ENCODE measurements at places on chromosomes 6 and 20.

DNA sequence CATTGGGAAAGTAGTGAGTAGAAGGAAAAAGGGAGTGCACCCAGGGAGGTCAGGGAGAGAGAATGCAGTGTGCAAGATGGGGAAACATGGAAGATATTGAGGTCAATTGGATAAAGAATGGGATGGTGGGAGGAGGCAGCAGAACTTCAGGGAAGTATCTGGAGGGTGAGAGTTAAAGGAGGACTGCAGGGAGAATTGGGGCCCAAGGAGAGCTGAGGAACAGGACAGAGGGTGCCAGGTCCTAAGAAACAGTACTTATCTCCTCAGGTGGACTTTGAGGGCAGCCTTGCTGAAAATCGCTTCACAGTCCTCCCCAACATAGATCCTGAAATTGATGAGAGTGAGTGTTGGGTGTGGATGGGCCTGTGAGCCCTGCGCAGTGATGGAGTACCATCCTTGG lies 4.2 kb upstream of the SAPCD1 start:
- DNase-seq = no peak

GRCh38 chr20:56433880-56434255 lies 21.8 kb downstream of the CASS4 start:
- DNase-seq = no peak

DNA sequence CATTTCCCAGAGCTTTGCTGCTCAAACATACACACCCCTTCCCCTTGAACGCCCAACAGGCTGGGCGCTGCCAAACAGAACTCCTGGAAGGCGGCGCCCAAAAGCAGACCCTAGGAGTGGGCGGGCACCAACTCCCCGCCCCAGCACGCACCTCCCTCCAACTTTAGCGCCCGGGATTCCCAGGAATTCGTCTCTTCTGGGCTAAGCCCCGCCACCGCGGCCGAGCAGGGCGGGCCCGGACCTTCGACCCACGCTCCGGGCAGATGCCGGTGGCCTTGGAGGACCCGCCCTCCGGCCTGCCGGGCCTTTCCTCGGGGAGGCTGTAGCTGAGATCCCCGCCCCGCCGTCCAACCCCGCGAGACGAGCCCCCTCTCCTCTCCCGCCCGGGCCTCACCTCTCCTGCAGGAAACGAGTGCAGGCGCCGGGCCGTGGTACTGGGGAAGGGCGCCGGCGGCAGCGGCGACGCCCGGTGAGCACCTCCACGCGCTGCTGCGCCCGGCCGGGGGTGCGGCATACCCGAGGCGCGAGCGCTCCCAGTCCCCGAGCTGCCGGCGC lies 659 bp downstream of the MCUR1 start:
- DNase-seq = no peak

DNA sequence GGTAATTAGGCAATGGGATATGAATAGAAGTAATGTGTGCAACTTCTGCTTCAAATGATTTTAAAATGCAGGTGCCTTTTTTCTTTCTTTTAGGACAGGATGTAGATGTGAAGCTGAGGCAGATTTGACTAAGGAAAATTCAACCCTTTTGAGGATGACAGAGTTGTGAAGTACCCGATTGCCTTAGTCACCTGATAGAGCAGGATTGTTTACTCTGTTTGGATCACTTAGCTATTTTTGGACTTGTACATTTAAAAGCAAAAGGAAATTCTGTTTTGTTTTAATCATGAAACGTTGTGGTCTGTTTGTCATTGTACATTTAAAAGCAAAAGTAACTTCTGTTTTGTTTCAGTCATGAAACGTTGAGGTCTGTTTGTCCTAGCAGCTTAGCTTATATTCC lies 143.4 kb downstream of the FAM83B start:
- no peak for DNase-seq

GRCh38 chr6:101454106-101454676 lies 60.7 kb downstream of the GRIK2 start:
- DNase-seq = no peak

GRCh38 chr6:4105980-4106536 lies 27.1 kb upstream of the FAM217A start:
- DNase-seq = no peak

- DNase-seq = no peak
Observed at GRCh38 chr6:41935193-41935574, 6.4 kb downstream of the CCND3 start.

DNA sequence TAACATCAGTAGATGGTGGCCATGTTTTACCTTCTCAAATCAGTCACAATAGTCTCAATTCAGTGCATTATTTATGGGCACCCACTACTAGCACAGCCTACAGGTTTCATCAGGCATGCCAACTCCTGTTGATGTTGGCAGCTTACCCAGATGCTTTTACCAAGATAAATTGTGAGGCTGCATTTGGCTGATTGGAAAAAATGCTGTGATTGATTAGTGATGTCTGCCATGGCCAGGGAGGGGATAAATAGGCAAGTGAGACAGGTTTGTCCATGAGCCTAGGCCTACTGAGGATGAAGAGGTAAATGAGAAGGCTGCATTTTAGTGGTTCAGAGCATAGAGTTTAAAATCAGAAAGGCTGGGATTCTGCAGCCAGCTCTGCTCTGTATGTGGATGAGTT lies 227.1 kb downstream of the NFATC2 start:
- no peak for DNase-seq

GRCh38 chr6:26613689-26614683 lies 17.2 kb downstream of the ABT1 start:
- no peak for DNase-seq

DNA sequence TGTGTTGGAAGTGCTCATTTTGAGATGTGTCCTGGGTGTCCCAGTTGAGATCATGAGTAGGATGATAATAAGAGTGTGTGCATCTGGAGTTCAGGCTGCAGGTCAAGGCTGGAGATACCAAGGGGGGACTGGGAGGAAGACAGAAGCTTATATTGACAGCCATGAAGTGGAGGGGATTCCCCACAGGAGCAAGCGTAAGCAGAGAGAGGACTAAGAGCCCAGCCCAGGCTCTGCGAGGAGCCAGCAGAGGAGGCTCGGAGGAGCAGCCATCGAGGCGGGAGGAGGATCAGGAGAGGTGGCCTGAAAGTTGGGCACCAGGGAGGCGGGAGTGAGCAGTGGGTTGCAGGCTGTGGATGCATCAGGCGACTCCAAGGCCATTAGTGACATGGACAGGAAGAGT lies 116.2 kb downstream of the SLC24A3 start:
- no peak for DNase-seq

- no peak for DNase-seq
Observed at GRCh38 chr6:38404355-38404754, 235.4 kb downstream of the BTBD9 start.

- peak; percentile 45 for DNase-seq
Observed at GRCh38 chr6:148146717-148147462, 195.7 kb upstream of the SASH1 start.

DNA sequence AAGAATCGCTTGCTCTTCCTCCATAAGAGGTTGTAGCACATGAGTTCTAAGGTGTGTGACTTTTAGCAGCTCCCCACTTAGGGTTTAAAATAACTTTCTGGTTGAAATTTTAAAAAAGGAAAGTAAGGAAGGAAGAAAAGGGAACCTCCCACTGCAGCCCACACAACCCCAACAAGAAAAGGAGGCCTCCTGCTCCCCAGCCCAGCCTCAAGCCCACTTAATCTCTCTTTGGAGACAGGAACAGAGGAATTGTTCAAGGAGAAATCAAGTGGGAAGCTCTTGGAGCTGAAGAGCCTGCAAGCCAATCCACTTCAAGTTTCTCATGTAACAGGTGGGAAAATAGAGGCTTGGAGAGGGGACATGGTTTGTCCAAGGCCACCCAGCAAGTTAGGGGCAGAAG lies 39.1 kb upstream of the PREX1 start:
- DNase-seq = no peak

DNA sequence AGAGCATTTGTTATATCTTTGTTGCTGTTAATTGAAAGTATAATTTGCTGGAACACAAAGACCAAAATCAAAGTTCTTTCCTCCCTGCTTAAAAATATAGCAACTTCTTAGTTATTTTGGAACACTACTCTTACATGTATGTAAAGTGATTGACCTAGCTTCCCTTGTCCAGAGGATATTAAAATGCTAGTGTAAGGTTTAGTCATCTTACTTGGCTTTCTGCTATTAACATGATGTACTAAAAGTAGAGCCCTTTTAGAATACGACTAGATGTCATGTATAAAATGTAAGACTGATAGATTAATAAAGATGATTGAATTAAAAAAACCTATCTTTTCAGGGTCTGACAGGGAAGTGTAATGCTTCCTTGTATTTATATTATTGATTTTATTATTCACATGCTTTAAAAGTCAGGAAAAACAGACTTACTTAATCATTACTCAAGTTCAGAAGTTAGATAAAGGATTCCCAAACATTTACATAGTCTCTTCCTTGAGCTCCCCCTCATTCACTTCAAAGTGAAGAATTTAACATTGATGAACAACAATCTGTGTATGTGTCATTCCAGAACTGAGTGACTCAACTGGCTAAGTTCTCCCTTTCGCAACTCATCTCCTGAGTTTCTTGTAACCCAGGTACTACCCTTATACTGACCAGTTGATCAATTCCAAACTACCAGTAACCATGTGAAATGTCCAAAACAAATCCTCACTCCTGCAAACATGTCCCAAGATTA lies 50.9 kb downstream of the BTBD9 start:
- no peak for DNase-seq

DNA sequence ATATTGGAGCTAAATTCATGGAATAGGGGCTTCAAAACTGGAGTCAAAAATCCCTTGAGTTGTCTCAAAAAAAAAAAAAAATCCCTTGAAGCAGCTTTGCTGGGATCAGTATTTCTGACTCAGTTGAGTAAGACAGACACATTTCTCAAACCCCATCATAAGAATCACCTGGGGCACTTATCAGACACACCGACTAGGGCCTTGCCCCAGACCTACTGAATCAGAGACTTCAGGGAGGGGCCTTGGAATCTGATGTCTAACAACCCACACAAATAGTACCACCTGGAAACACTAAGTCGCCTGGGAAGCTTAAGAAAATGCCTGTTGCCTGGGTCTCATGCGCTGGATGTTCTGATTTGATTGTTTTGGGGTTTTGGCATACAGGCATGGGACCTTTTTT lies 44.9 kb upstream of the RNF144B start:
- no peak for DNase-seq

DNA sequence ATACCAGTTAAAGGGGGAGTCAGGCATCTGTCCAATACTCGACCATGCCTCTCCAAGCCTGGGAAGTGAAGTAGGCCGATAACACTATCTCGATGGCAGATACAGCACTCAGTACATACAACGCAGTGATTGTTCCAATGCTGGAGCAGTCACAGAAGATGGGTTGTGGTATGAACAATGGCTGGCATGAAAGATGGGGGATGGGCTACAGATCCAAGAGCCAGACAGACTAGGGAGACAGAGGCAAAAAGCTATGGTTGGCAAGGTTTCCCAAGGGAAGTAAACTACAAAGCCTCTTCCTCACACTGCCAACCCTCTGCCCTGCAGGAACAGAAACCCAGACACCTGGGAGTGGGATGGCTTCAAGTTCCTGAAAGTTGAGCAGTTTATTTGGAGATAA lies 19.2 kb downstream of the FKBP1A start:
- no peak for DNase-seq

- no peak for DNase-seq
Observed at GRCh38 chr6:34834789-34835518, 43.1 kb downstream of the BLTP3A start.

DNA sequence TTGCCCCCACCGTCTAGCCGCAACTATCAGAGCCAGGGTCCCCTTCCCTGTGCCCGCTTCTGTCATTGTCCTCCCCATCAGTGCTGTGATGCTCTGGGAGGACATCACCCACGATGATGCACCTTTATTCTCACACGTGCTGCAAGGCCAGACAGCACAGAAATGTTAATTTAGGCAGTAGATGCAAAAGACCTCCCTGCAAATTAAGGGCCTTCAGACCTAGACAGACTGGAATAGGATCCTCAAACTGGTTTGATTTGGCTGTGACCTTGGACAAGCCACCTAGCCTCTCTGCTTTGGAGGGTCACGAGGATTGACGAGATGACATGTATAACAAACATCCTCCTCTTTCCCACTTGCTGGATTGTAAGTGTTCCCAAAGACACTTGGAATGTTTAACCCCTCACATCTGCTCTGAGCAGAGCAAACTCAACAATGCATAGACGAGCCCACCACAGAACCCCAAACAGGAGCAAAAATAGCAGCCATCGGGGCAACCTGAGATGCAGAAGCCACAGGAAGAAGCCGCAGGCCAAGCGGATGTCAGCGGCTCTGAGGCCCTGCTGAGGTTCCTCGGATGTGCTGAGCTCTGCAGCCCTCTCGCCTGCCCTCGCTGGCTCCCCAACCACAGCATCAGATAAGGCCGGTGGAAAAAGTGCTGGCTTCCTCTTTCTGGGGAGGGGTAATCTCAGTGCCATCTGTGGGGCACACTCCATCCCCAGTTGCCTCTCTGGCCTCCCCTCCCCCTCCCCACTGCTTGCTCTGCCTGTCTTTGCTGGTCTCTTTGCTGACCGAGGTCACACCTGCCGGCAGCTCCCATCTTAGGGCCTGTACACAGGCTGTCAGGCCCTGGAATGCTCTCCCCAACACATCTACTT lies 35.3 kb downstream of the TOX2 start:
- DNase-seq = peak; percentile 57

DNA sequence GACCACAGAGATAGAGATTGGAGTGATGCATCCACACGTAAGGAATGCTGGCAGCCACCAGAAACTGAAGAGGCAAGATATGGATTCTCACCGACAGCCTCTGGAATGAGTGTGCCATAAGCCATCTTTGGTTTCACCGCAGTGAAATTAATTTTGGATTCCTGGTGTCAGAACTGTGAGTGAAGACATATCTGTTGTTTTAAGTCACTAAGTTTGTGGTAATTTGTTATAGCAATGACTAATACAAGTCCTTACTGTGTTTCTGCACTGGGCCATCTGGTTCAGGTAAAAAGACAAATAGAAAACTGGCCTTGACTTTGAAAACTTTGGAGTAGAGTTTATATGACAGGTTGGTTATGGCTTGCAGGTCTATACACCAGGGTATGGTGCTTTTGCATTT lies 261.9 kb downstream of the PHF3 start:
- no peak for DNase-seq

DNA sequence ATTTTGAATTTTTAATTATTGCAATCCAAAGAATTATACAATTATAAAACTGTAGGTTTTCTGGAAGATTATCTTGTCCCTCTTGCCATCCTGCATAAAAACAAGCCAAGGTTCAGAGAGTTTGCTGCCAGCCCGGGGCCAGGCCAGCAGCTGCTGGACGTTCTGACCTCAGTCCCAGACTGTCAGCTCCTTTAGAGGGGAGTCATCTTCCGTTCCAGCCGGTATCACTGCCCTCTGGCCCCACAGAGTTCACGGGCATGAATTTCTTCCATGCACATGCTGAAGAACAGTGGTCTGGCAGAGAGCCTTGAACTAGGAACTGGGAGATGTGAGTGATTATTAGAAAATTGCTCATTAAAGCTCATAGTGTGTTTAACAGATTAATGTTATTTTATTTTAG lies 130.4 kb upstream of the QKI start:
- no peak for DNase-seq

- DNase-seq = no peak
Observed at GRCh38 chr20:36390719-36391415, 84.7 kb downstream of the DLGAP4 start.

All from stimulated activated CD4-positive, alpha-beta T cell treated with anti-CD3 and anti-CD28 coated beads, Interleukin-12 subunit alpha, Interleukin-12 subunit beta, amount 100 ng/mL, for 48 hours (primary cell).